ENCODE measurements at places on chromosomes 2 and 18. TPM values are rescaled to one million over a fixed set of nuclear protein-coding genes. Genes with fewer than 3 reads are reported as not detected.

- H3K4me1 ChIP-seq = peaks cover 34% of the 10 kb centered on the region
- H3K27me3 ChIP-seq = no peaks in the 10 kb centered on the region
- no peaks in the 10 kb centered on the region for H3K36me3 ChIP-seq
- DNase-seq = no peak
These were observed 19.9 kb downstream of the ATOH8 start for GRCh38 chr2:85773692-85774091.

- no peaks in the 10 kb centered on the region for H3K27me3 ChIP-seq
- peak; percentile 1 for DNase-seq
- no peak overlapping the region for H3K4me3 ChIP-seq
- no peaks in the 10 kb centered on the region for H3K36me3 ChIP-seq
- no peak overlapping the region for H3K27ac ChIP-seq
These were observed 1305.5 kb upstream of the NXPH2 start for GRCh38 chr2:140085674-140086073.

DNA sequence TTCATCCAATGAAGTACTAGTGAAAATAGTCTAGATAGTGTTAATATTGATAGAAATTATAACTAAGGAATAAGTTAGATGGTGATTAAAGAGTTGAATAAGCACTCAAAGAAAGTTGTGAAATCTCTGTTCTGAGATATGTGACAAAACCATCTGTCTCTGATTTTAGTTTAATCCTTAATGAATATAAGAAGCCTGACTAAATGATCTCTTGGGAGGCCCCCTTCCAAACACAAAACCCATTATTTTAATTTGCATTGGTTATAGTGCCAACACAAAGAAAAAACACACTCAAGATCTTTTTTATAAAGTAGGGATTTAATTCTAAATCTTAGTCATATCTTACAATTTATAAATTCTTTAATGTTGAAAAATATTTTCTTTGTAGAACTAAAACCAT lies 34.0 kb downstream of the SCN2A start:
- no peak for DNase-seq
- H3K36me3 ChIP-seq = no peaks in the 10 kb centered on the region

- H3K27ac ChIP-seq = no peak overlapping the region
- H3K36me3 ChIP-seq = no peaks in the 10 kb centered on the region
- H3K27me3 ChIP-seq = peaks cover 10% of the 10 kb centered on the region
- no peaks in the 10 kb centered on the region for H3K4me1 ChIP-seq
- no peak for DNase-seq
- no peak overlapping the region for H3K4me3 ChIP-seq
These were observed 28.4 kb upstream of the SLC3A1 start for GRCh38 chr2:44246840-44247369.

- no peak overlapping the region for H3K27ac ChIP-seq
- H3K36me3 ChIP-seq = no peaks in the 10 kb centered on the region
- H3K4me3 ChIP-seq = no peak overlapping the region
- H3K27me3 ChIP-seq = no peaks in the 10 kb centered on the region
- no peaks in the 10 kb centered on the region for H3K4me1 ChIP-seq
- no peak for DNase-seq
These were observed 165.1 kb downstream of the DTNA start for GRCh38 chr18:34875150-34875549.

Gene GRHL1
- total RNA-seq = 0.85 TPM
